Fibroblast of skin of right quadriceps (primary cell): ENCODE measurements at places on chromosomes 7 and 10.

- DNase-seq: no peak
Measured at GRCh38 chr7:105787793-105788192, 88.6 kb downstream of the ATXN7L1 start.

DNA sequence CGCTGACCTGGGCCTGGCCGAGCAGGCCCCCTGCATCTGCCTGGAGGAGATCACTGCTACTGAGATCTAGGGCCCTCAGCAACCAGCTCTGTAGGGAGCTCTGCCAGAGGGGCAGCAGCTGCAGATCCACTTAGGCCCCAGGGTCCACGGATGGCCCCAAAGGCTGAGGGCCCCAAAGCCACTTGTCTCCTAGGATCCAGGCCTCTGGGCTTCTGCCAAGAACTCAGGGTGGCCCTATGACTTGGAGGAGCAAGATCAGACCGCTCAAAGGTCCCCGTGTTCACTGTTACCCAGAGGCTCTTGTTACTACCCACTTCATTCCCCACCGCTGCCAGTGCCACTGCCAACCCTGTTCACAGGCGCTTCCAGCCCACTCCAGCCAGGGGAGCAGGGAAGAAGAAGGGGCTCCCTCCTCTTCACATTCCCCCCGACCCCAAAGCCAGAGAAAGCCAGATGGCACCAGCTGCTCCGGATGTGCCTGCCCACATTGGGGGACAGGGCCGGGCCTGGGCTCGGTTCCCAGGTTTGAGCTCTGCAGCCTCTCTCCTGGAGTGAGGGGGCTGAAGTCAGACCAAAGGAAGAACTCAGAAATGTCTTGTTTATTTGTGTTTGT, 7.6 kb downstream of the LZTS2 start:
- no peak for DNase-seq

- DNase-seq: no peak
Measured at GRCh38 chr7:48837266-48837665, 87.1 kb upstream of the CDC14C start.

- DNase-seq: no peak
Measured at GRCh38 chr7:3451701-3452100, 150.6 kb downstream of the SDK1 start.

DNA sequence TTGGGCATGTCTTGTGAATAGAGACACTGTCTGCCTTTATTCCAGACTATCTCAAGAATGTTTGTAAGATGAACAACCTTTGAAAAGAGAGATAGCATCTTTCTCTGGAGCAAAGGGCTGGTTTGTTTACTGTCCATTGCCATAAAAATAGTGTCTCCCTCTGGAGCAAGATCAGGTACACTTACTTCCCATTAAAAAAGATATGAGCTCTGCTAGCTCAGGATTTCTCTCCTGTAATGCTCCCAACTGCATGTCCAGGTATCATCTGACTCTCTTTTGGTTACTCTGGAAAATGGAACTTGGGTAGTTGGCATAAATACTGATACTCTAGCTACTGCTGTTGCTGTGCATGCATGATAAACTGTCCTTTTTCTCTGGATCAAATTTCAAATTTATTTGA, 381.1 kb downstream of the TFEC start:
- no peak for DNase-seq

GRCh38 chr7:6142871-6143380, 111.8 kb downstream of the ANKRD61 start:
- DNase-seq: no peak

DNA sequence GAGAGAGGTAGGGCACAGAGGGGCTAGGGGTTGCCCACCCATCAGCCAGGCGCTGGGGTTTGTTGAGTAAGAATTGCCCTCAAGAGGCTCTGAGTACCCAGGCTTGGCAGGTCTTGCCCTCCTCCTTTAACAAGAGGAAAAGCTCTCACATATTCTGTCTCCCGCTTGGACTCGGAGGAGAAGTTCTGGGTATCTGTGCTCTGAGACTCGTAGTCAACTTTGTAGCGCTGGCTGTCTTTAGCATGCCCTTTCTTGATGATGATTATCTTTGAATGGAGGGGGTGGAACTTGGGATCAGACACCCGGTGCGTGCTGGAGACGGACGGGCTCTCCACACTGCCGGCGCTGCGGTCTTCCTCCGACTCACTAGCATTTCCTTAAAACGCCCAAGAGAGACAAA, 4.0 kb downstream of the IGFBP3 start:
- no peak for DNase-seq

GRCh38 chr7:114152314-114152938, 233.6 kb upstream of the PPP1R3A start:
- no peak for DNase-seq

DNA sequence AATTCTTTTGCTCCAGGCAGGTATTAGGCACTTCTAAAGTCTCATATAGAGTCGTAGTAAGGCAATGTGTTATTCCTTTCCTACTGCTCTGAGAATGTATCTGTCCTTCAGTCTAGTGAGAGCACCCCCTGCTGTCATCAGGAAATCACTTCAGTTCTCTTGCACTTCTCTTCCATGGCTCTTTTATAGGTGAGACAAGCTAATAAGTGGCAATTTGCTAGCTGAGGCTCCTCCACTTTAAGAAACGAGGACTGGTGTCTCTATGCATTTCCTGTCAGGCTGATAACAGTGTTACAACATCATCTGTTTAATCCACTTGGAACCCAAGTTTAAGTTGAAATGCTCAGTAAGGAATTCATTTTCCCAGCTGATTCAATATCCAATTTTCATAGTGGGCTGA, 350.6 kb downstream of the TFEC start:
- DNase-seq: peak; percentile 47

GRCh38 chr7:149330914-149331567, 69.0 kb downstream of the ZNF783 start:
- no peak for DNase-seq

DNA sequence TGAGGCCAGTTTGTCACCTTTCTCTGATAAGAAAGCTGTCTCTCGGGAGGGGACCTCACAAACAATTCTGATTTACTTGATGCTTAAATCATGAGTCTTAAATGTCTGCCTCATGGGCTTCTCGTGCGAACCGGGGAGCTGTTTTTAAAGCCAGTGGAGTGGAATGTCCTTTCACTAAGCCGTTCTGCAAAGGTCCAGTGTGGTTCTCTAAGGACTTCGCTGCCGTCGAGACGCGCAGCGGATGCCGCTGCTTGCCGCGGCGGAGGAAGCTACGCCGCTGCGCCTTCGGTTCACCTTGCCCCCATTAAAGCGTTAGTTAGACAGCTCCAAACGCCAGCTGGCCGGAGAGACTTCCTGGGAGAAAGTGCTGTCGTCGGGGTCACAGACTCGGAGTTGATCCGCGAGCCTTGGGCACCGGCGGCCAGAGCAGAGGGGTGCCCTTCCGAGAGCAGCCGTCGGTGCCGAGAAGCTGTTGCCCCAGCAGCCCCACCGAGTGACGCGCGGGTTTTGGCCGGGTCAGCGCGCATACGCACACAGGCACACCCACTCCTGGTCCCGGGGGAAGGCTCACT, 1.3 kb upstream of the HMX3 start:
- DNase-seq: no peak

DNA sequence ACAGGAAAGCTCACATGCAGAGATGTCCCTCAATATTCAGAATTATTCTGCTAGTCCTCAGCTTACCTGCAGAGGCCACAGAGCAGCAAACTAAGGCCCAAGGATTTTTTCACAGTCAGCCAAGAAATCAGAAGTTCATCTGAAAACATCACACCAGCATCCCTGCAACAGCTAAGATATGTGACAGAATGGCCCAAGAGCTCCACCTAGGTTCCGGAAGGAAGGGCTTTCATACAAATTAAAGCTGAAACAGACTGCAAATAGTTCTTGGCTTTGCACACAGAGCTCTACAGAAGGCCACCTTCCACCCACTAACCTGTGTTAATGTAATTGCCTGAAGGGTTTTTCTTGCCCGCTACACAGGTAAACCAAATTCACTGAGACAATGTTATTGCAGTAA, 438.8 kb upstream of the C7orf33 start:
- DNase-seq: no peak

DNA sequence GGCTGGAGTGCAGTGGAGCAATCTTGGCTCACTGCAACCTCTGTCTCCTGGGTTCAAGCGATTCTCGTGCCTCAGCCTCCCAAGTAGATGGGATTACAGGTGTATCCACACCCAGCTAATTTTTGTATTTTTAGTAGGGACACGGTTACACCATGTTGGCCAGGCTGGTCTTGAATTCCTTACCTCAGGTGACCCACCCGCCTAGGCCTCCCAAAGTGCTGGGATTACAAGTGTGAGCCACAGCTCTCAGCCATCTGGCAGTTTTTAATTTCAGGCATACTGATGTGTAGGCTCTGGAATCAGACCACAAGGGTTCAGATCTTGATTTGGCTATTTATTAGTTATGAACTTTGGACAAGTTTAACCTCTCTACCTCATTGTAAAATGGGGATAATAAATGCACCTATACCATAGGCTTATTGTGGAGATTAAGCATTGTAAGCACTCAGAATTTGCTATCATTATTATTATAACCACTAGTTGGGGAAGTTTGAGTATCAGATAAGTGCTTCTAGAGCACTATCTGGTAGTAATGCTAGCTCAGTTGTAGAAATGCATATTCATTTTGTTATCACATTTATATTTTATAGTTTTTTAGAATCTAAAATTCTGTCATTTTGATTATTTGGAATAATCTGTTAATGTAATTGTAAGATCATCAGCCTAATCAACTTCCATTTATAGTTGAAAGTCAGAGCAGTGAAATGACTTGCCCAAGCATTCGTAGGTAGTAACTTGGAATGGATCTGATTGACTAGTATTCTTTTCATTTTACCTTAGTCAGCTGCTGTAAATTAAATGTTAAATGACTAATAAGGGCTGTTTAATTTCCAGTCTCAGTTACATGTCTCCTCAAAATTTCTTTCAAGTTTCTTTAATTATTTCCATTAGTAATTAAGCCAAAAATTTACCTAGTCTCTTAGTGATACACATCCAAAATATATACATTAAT, 22.5 kb downstream of the KMT2E start:
- no peak for DNase-seq
